ENCODE measurements at places on chromosomes 2 and 18.

DNA sequence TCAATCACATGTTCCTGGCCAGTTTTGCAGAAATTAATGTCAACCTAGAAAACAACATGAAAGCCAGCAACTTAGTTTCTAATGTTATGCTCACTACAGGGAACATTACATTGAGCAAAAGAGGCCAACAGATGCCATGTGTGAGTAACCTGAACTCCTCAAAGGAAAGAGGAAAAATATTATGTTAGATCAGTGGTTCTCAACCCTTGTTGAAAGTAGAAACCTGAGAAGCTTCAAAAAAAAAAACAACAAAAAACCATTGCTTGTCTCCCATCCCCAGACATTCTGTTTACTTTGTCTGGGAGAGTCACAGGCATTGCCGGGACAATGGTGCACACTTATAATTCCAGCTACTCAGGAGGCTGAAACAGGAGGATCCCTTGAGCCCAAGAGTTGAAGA lies 57.7 kb downstream of the METTL4 start:
- no peak for DNase-seq

DNA sequence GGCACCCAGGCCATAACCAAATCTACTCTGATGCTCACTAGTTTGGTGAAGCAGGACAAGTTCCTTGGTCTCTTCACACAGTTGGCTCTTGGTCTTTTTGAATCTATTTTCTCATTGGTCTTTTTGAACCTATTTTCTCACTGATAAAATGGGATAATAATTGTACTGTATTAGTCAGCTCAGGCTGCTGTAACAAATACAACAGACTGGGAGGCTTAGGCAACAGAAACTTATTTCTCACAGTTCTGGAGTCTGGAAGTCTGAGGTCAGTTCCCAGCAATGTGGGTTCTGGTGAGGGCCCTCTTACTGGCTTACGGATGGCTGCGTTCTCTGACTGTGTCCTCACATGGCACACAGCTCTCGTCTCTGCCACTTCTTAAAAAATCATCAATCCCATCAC lies 63.5 kb downstream of the C1D start:
- no peak for DNase-seq

DNA sequence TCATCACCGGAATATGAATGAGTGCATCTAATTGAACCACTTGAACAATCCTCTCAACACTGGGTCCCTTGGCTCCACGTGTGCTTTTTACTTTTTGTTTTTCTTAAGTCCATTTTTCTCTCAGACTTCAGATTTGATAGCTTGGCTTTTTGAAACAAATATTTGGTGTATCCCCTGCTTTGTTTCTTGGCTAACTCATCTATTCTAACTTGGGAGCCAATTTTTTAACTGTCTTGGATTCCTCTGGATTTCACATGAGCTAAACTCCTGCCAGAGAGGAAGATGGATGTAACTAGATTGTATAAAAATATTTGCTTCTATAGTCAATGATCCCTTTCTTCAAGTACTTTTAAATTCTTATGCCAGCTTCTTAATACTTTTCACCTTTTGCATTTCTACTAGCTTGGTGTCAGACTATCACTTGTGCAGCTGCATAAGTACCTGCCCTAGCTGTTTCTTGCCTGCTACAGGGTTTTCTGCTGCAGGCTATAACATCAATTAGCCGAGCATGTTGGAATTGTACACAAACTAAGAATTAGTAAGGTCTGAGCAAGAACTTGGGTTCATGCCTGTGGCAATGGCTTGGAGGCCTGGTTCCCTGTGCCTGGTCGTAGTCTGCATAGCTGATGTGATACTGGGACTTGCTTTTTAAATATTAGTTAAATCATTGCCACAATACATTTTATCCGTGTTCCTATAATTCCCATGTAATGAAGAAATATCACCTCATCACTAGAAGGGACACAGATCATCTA lies 281.5 kb downstream of the EN1 start:
- no peak for DNase-seq

DNA sequence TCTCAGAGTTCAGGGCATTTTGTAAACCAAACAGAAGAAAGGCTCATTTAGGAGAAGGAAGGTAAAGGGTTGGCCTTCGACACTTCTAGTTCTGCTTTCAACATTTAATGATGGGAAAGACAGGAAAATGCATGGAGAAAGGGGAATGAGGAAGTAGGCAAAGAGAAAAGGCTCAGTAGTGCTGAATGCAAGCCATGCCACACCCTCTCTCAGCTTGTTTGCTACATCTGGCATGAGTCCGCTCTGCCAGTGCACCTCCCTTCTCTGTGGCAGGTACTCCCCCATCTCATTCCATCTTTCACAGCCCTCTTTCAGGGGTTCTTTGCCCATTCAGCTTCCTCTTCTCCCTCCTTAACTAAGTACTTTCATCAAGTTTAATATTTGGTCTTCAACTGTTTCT lies 120.9 kb upstream of the ITGB6 start:
- no peak for DNase-seq

GRCh38 chr2:46828491-46829230 lies 86.9 kb downstream of the MCFD2 start:
- no peak for DNase-seq

- DNase-seq: no peak
Measured at GRCh38 chr2:69796174-69796573, 33.3 kb upstream of the GMCL1 start.

DNA sequence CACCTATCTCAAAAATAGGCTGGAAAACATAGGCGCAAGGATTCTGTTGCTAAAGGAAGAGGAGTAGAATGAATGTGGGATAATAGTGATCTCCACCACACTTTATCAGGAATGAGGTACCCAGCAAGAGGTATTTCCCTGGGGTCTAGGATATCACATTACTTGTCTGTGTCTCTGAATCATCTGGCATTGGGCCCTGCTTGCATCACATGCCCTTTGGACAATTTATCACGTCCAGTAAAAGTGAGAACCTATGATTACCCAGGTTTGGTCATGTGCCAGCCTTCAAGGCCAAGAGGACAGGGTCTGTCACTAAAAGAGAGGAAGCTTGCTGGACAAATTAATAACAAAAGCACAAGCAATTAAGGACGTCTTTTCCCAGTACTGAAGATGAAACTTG lies 11.4 kb upstream of the TRAPPC8 start:
- peak; percentile 8 for DNase-seq
